ENCODE measurements at places on chromosomes 6 and 20.

DNA sequence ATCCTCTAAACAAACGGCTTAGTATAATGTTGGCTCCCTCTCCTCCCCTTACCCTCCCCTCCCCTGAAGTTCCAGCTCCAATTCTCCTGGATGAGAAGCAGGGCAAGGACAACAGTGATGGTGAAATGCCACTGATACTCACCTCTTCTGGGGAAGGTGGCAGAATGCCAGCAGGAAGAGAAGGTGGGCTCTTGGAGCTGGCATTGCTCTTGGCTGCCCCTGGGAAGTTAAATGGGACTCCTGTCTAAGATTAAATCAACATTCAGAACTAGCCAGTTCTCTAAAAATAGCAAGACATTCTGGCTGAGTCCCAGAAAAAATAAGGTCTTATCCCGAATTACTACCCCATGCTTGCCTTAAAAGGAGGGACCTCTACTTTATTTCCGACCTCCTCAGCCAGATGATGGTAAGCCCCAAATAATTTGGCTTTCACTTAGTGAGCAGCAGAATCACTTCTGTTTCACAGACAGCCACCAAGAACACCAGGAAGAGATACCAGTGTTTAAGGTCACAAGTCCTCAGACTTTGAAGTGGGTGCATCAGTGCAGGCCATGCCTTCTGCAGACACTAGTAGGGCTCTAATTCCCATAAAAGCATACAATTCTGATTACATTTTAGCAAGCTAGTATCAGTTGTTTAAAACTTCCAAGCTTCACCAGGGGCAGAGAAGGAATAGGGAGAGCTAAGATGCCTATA is 46.0 kb upstream of the IL17A start:
- H3K36me3 ChIP-seq: no peaks in the 10 kb centered on the region
- H3K4me1 ChIP-seq: no peaks in the 10 kb centered on the region
- H3K4me3 ChIP-seq: no peak overlapping the region
- H3K27ac ChIP-seq: no peak overlapping the region
- H3K27me3 ChIP-seq: peaks cover 32% of the 10 kb centered on the region

DNA sequence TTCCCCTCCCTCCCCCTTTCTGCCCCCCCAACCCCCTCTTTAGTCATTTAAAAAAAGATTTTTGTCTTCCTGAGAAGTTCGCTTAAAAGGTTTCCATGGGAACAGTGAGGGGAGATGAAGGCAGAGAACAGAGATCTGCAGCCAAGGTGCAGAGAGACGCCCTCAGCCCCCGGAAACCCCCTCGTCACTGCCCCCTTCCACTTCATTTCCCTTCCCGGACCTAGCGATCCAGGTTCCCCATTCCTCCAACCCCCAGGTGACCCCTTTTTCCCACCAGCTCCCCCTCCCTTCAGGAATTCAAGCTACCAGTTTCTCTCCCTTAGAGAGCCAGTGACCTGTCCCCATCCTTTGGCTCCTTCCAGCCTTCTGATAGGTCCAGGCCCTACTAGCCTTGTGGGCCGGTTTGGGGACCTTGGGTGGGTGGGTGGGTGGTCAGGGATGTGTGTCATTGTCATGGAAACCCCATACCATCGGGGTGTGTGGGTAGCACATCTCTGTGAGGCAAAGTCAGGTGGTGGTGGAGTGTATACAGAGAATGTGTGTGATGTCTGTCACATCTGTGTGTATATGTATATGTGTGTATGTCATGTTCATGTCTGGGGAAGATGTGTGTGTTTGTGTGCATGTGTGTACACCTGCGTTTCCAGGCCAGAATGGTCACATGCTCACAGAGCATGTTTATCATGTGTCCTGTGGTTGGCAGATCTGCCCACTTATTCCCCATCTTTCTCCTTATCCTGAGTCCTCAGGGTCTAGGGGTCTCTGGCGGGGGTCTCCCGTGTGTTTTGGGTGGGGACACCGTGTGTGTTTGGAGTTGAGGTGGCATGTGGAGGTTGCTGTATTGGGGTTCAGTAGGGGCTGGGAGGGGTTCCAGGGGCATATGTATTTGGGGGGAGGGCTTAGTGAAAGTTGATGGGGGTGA is 7.0 kb downstream of the SYNGAP1 start:
- H3K27ac ChIP-seq: peak overlapping the region; percentile 91
- peaks cover 77% of the 10 kb centered on the region for H3K4me1 ChIP-seq
- peaks cover 17% of the 10 kb centered on the region for H3K27me3 ChIP-seq
- DNase-seq: peak; percentile 61
- H3K4me3 ChIP-seq: peak overlapping the region; percentile 93

GRCh38 chr6:84512391-84512790 is 252.0 kb downstream of the TBX18 start:
- H3K4me3 ChIP-seq: no peak overlapping the region
- DNase-seq: no peak
- no peak overlapping the region for H3K27ac ChIP-seq
- no peaks in the 10 kb centered on the region for H3K27me3 ChIP-seq

DNA sequence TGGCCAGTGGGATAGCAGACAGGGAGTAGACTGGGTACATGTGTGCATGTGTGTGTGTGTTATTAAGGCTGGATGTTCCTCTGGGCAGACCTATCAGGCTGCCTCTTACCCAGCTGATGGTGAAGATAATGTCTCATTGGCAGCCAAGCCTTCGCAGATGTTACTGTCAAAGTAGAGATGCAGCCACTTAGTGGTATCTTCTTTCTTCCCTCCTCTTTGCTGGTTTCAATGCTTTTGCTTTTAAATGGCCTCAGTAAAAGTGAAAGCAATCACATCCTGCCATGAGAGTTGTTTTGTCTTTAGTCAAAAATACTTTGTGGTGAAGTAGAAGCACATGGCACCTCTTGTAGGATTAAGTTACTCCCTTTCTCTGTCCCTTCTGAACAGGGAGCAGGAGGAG is 57.5 kb downstream of the SNRNP48 start:
- no peaks in the 10 kb centered on the region for H3K36me3 ChIP-seq
- peak overlapping the region; percentile 75 for H3K27ac ChIP-seq
- H3K4me1 ChIP-seq: peaks cover 20% of the 10 kb centered on the region
- H3K27me3 ChIP-seq: no peaks in the 10 kb centered on the region
- peak; percentile 24 for DNase-seq
- no peak overlapping the region for H3K4me3 ChIP-seq

DNA sequence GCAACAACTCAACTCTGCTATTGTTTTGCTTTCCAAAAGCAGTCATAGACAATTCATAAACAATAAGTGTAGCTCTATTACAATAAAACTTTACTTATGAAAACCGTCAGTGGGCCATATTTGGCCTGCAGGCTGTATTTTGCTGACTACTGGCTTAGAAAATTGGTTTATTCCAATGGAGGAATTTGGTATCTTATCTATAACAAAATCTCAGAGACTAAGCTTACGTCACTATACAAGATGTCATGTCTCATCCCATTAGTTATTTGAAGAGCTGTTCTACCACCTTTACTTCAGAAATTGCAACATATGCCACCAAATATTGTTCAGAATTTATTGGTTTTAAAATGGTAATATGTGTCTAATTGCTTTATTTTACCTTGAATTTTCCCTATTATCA is 436.9 kb downstream of the HTR1B start:
- H3K27me3 ChIP-seq: no peaks in the 10 kb centered on the region
- H3K4me3 ChIP-seq: no peak overlapping the region
- DNase-seq: no peak
- no peaks in the 10 kb centered on the region for H3K4me1 ChIP-seq
- H3K27ac ChIP-seq: no peak overlapping the region

DNA sequence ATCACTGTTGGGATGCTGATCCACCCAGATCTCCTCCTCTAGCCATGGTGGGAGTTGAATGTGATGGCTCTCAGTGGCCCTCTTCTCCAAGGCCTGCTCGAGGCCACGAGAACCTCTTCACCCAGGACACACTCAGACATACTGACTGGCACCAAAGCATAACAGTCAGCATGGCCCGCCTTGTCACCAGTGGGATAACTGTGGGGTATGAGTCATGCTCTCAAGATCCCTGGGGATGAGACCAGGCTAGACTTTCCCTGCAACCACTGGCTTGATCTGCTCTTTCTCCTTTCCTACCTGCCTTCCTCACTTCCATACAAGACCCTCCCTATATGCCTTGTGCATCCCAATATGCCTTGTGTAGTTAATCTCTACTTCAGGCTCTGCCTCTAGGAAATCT is 66.8 kb downstream of the RIN2 start:
- H3K27me3 ChIP-seq: no peaks in the 10 kb centered on the region
- peaks cover 5% of the 10 kb centered on the region for H3K4me1 ChIP-seq
- H3K4me3 ChIP-seq: no peak overlapping the region
- H3K36me3 ChIP-seq: no peaks in the 10 kb centered on the region
- H3K27ac ChIP-seq: no peak overlapping the region
- DNase-seq: no peak

- peaks cover 59% of the 10 kb centered on the region for H3K4me1 ChIP-seq
- peak overlapping the region; percentile 91 for H3K27ac ChIP-seq
- peaks cover 12% of the 10 kb centered on the region for H3K36me3 ChIP-seq
- H3K27me3 ChIP-seq: peaks cover 27% of the 10 kb centered on the region
Observed at GRCh38 chr6:53544217-53544469, 758 bp downstream of the GCLC start.

DNA sequence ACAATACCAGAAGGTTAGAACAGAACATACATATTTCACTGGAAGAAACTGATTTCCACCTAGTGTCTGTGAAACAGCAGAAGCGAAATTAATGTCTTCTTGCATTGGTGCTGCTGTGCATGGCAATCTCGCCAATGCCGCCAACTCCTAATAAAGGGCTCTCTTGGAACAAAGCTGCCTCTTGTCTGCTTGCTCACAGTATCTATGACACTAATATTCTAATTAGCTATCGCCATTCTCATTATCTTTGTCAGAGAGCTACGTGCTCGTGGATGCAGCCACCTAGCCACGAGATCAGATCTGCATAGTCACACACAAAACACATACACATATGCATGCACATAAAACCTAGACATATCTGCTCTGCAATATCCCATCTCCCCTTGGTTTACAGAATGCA is 145.9 kb upstream of the OLIG3 start:
- H3K36me3 ChIP-seq: no peaks in the 10 kb centered on the region
- no peak overlapping the region for H3K27ac ChIP-seq
- DNase-seq: no peak
- peaks cover 7% of the 10 kb centered on the region for H3K27me3 ChIP-seq
- peaks cover 14% of the 10 kb centered on the region for H3K4me1 ChIP-seq
